ENCODE measurements at places on chromosomes 11 and 22.

GRCh38 chr11:114182471-114183043, 113.6 kb upstream of the NNMT start:
- no peak for DNase-seq

DNA sequence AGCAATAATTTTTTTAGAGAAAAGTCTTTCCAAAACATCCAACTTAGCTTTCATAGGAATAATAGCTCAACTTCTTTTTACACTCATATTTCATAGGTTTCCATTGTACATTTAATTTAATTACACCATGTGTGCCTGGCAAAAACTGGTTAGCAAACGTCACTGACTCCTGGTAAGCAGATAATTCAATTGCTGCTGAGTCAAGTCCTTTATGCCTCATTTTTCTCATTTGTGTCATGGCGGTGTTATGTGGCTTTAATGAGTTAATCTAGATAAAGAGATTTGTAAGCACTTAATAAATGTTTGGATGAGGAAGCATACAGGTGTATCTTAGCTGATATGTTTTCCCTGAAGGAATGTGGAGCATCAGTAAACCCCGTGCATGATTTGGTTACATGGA, 41.2 kb upstream of the PAK1 start:
- no peak for DNase-seq

DNA sequence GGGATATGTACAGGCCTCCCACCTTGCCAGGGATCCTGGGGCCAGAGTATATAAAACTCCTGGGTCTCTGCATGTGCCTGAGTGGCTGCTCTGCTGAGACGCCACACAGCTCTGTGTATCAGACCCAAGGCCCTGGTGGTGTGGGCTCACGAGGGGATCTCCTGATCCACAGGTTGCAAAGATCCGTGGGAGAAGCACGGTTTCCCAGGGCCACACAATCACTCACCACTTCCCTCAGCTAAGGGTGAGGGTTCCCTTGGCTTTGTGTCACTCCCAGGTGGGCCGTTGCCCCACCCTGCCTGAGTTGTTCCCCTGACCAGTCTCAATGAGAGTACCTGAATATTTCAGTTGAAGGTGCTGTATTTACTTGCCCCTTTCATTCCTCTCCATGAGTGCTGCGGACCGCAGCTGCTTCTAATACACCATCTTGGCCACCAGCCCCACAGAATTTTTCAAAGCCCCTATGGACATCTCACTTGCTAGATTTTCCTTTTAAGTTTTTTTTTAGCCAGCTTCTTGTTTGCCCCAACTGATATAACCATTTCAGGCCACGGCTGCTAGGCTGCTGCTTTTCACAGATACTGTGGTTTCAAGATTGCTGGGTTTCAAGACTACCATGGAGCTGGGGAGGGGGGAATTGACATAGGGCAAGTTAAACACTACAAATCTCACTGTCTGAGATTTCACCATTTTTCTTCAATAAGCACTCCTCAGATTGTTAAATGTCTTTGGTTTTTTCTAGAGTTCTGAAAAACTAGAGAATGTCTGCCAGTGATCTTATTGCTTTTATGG, 13.7 kb upstream of the DEPDC7 start:
- DNase-seq: no peak

GRCh38 chr11:134466156-134466555, 54.1 kb upstream of the B3GAT1 start:
- no peak for DNase-seq

- no peak for DNase-seq
Observed at GRCh38 chr11:58564231-58564630, 11.4 kb downstream of the LPXN start.

DNA sequence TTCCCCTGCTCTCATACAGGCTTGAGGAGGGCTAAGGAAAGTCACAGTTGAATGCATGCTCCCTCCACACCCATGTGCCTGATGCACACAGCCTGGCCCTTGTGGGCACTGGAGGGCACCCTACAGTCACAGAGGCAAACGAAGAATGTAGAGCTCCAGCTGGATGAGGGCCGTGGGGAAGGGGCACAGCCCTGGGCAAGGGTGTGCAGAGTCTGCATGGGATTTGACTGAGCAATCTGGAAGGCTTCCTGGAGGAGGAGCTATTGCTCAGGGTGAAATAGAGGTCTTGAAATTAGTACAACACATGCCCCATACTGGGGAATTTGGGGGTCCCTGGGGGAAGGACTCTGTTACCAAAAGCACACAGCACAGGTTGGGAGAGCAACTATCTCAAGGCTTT, 64.0 kb downstream of the KCNQ1 start:
- no peak for DNase-seq

DNA sequence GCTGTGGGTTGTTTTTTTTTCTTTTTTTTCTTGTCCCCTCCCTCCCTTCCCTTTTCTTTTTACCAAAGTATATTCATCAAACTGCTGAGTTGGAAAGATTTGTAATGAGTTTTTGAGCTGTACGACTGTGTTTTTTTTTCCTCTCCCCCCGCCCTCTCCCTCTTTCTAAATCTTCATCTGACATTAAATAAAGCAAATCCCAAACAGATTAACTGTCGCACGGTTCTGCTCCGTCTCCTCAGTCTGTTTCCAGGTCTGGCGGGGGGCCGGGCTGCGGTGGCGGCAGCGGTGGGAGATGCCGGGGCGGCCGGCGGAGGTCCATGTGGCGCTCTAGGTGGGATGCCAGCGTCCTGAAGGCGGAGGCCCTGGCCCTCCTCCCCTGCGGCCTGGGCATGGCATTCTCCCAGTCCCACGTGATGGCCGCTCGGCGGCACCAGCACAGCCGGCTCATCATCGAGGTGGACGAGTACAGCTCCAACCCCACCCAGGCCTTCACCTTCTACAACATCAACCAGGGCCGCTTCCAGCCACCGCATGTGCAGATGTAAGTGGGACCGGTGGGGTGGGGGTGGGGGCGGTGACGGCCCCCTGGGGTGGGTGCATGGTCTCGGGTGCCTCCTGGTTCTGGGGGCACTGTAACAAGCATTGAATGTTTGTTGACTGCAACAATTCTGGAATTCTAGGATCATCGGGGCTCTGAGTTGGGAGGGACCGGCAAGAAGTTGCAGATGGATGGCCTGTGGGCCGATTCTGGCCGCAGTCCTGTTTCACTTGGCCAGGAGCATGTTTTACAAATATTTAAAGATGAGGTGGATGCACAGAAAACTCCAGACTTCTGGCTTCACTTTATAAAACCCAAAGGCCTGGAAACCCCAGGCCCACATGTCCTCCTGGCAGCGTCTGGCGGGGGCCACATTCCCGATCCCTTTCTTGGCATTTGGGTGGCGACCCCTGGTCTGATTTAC, 13.1 kb downstream of the MPPED1 start:
- DNase-seq: no peak

- no peak for DNase-seq
Observed at GRCh38 chr11:67632175-67632981, 2.6 kb upstream of the NUDT8 start.

GRCh38 chr11:63551091-63551888, 11.9 kb downstream of the PLAAT2 start:
- DNase-seq: no peak

DNA sequence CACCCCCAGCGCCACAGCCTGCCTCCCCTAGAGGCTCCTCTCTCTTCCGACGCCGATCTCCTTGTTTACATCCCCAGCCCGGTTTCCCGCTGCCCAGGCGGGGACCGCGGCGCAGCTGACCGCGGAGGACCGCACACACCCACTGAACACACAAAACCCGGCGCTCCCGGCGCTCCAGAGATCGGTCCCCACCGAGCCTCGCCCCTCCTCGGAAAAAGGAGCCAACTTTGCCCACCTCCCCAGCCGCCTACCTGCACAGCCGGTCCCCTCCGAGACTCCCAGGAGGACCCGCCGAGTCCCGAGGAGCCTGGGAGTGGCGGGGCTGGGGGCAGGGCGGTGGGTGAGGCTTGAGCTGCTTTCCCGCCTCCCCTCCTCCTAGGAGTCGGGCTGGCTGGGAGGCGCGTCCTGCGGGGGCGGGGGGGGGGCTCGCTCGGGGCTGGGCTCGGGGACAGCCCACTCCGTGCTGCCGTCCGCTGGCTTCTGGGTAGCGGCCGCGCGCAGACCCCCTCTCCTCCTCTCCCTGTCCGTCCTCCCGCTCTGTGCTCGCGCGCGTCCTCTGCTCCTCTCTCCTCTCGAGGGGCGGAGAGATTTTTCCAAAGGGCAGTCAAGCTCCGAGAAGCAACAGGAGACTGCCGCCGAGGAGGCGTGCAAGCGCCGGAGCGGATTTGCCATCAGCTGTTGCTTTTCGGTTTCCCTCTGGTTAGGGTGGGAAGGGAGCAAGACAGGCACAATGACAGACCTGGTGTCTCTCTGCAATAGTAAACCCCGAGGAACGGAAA, at the start of gene FXYD6:
FXYD6 (minus strand) TSS at position 318 of the 779 bp plus-strand sequence. CDS start 33,882 bp downstream, outside the sequence.
- no peak for DNase-seq

DNA sequence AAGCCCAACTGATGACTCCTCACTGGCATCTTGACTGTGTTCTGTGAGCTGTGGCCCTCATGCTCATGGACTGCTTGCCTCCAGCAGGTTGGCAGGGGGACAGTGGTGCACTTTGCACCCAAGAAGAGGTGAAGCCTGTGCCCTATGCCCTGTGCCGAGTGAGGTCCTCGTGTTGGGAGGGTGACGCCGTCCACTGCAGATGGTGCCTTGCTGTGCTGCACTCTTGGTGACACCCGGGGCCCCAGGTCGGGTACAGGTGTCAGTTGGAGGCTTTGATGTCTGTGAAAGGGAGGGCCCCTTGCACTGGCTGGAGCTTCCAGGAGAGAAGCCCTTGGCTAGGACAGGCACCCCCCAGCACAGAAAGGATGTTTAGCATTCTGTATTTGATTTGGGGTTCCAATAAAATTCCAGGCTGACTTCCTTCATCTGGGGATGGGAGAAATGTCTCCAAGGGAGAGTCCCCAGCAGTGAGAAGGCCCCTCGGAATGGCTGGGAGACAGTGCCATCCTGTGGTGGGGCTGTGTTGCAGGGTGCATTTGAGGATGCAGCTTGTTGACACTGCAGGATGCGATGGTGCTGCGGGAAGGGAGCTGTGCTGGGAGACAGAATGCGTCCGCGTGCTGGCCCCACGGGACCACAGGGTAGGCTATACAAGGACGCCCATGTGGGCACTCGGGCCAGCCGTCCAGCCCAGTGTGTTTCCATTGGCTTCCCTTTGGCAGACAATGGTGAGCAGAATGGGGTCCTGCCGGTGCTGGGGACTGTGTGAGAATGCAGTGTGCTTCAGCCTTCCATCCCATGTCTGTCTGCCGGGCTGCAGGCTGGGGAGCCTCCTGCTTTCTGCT, 2.5 kb upstream of the ZDHHC8 start:
- DNase-seq: peak; percentile 34

- no peak for DNase-seq
Observed at GRCh38 chr11:73366265-73366610, 10.0 kb upstream of the RELT start.

DNA sequence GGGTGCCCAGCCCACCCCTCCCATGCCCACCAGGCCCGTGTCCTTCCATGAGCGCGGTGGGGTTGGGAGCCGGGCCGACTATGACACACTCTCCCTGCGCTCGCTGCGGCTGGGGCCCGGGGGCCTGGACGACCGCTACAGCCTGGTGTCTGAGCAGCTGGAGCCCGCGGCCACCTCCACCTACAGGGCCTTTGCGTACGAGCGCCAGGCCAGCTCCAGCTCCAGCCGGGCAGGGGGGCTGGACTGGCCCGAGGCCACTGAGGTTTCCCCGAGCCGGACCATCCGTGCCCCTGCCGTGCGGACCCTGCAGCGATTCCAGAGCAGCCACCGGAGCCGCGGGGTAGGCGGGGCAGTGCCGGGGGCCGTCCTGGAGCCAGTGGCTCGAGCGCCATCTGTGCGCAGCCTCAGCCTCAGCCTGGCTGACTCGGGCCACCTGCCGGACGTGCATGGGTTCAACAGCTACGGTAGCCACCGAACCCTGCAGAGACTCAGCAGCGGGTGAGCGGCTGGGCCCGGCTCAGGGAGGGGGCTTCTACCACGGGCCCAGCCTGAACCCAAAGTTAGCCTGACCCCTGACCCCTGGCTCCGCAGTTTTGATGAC, 3.0 kb downstream of the PKP3 start:
- no peak for DNase-seq

- DNase-seq: no peak
Observed at GRCh38 chr11:8313504-8314090, 49.9 kb upstream of the LMO1 start.

- DNase-seq: no peak
Observed at GRCh38 chr11:133507185-133507584, 25.1 kb downstream of the OPCML start.

GRCh38 chr11:9030601-9031000, 26.8 kb upstream of the NRIP3 start:
- no peak for DNase-seq

DNA sequence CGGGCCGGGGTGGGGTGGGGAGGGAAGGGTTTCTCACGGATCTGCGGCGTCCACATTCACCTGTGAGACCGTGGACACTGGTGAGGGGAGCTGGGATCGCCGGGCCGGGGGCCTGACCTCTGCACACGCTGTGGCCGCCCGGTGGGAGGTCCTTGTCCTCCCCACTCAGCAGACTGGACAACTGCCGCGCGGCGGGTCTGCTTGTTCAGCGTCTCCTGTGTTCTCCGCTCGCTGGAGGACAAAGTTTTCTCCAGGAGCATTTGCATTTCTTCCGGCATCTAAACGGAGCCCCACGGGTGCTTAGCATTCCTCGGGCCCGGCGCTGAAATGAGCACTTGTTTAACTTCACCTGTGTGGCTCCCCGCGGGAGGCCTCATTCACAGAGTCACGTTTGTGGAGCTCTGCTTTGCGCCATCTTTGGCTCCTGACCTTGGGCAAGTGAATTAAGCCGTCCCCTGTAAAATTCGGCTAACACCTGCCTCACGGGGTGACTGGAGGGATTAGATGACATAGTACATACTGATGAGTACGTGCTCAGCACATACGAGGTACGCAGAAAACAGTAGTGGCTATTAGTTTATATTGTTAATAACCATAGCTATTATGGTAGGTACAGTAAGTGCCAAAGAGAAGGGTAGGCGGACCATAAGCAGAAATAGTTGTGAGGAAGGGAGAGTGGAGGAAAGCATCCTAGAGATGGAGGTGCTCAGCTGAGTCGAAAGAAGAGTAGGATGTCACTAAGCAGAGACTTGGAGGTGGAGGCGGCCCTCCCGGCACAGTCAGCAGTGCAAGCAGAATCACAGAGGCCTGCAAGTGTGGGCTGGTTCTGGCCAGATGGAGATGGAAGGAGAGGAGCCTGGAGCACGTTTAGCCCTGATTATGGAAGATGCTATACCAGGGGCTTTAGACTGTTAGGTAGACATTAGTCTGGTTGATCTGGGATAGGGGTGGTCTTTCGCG, 885 bp downstream of the TRMU start:
- no peak for DNase-seq

DNA sequence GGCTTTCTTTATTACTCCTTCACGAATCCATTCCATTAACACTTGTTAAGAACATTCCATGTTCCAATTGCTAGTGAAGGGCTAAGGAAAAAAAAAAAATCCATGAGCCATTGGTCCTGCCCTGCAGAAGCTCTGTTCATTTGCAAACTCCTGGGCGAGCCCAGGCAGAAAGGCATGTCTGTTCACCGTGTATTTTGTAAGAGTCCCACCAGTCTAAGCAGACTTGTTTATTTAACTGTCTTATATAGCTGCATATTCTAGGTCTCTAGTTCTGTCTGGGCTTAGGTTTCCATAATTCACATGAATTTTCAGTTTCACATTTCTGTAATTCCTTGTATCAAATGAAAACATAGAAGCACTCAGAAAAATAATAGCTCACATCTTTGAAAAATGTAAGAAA, 97.4 kb upstream of the POU2AF2 start:
- DNase-seq: no peak
